ENCODE measurements at places on chromosomes 7 and 10. TPM values are rescaled to one million over a fixed set of nuclear protein-coding genes. Genes with fewer than 3 reads are reported as not detected.

The SP8 gene
- not detected for polyA plus RNA-seq

The NKX1-2 gene
- polyA plus RNA-seq: not detected

The DLX5 gene
- polyA plus RNA-seq: 15.7 TPM

The AS3MT gene
- polyA plus RNA-seq: 22.5 TPM

The CYP2C8 gene
- 10.1 TPM for polyA plus RNA-seq

The HIBADH gene
- polyA plus RNA-seq: 64.0 TPM

GRCh38 chr10:121054874-121055273, 203.7 kb downstream of the WDR11 start:
- DNase-seq: no peak

DNA sequence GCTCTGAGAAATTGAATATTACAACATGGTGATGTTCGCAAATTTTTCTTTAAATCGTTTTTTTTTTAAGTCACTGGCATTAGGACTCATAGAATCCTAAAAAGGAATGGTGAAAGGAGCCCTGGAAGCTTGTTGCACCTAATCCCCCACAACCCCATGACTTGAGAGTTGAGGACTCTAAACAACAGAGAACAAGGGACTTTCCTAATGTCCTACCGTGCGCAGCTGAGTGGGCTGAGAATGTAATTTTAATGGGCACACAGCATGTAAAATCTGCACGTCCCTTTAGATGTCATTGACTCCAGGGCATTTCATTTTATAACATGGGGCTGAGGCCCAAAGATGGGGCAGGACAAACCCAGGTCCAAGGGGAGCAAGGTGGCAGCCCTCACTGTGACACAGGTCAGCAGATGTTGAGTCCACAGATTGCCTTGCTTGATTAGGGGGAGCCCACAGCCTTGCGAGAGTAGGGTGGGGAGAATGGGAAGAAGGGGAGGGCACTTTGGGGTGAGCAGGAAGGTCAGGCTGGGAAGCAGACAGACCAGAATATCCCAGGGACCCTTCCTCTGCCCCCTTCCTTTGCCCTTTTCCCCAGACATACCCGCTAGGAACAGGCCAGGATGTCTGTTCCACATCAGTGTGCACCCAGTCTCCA, 208.4 kb upstream of the ZMIZ1 start:
- no peak for DNase-seq

DNA sequence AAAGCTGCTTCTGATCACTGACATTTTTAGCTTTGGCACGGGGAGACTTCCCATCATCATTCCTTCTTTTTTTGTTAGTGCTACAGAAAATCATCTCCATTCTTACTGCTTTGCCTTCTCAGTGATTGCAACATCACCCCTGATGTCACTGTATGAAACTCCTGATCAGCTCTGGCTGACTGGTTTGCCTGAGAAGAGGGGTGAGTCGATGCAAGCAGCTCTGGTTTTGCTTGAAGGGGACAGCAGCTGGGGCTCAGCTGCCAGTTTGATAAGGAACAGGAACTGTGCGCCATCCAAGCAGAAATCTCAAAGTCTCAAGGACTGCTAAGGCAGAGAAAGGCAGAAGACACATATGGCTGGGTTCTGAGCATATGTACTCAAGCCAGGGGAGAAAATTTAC, 808.5 kb upstream of the CELF2 start:
- peak; percentile 86 for DNase-seq

- DNase-seq: peak; percentile 45
These were observed 2.7 kb downstream of the ZNF503 start for GRCh38 chr10:75398692-75399460.

DNA sequence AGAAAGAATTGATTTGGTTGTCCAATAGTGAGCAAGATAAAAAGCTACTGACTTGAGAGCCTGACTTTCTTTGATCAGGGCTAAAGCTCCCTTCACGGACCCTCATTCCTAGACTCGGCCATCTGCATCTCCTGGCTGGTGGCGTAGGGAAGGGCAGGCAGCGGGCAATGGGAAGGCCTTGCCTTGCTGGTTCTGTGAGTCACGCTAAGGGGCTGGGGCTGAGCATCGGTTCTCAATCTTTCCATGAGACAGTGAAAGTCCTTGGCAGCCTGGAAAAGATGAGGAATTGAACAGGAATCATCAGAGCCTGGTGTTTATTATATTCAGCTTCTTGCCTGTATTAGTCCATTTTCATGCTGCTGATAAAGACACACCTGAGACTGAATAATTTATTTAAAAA, 475.3 kb downstream of the PLXNA4 start:
- no peak for DNase-seq

Data from right lung (tissue), 10 donors.